Stimulated activated CD4-positive, alpha-beta T cell treated with anti-CD3 and anti-CD28 coated beads, Interleukin-1b, Interleukin-23, amount 100 ng/mL, for 1 hour (primary cell): ENCODE measurements at places on chromosomes 1 and 21.

DNA sequence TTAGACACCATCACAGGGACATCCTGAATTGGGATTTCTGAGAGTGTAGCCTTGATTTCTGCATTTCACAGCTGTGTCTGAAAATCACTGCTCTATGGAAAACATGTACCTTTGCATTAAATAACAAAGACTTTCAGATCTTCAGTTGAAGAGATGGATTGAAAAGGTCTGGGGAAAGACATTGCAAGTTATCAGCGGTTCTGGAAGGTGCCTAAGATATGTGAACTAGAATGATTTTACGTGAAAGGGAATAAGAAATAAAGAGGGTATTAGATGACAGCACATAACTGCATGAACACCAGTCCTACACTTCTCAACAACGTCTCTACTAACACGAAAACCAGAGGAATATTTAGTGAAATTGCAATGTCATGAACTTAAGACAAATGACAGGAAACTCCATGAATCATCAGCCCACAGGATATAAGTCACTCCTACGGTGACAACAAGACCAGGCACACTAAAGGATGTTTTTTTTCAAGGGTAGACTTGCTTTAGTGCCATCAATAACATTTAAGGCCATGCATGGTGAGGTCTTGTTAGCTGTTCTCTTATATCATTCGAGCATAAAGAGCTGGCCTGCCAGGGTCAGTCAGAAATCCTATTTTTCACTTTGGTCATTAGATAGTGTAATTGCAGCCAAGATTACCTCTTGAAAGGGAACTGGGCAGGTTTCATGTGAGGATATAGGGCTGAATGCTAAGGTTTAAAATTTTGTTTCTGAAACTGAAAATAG is 283.1 kb downstream of the GRIK1 start:
- DNase-seq, result no peak

- no peak for DNase-seq
These were observed 237.1 kb downstream of the HHIPL2 start for GRCh38 chr1:222310836-222311235.

DNA sequence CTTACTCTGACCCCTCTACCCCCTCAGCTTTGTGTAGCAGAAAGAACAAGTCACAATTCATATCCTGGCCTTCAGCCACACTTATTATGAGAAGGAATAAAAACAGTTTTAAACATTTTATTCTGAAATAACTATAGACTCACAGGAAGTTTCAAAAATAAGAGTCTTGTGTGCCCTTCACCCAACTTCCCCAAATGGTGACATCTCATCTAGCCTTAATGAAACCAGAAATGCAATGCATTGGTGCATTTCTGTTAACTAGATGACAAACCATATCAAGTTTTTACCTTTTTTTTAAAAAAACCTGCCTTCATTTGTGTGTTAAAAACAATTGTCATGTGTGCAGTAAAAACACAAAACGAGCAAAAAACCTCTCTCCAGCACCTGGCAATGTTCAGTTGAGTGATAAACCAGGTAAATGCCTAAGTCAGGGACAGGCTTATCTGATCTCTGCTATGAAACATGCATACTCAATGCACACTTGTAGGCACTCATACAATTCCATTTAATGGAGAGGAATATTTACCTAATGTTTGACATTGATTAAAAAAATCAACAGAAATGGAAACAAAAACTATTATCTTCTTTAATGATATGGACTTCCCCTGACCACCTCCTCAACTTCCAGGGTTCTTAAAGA is 51.5 kb downstream of the SH3BGR start:
- DNase-seq, result no peak

DNA sequence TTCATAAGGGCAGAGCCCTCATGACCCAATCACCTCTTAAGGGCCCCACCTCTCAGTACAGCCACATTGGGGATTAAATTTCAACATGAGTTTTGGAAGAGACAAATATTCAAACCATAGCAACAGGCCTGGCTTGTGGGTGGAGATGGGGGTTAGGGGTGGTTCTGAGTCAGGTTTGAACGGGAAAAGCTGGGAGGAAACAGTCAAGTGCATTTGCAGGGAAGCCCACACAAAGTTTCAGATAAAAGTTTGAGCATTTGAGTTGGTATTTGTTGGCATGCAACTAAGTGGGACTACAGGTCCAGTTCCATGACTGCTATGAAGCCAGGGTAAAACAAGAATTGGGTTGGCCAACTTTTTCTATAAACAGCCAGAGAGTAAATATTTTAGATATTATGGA is 21.0 kb upstream of the PADI2 start:
- no peak for DNase-seq

GRCh38 chr1:116908820-116909511 is 750 bp upstream of the PTGFRN start:
- DNase-seq, result no peak
